Activated CD8-positive, alpha-beta memory T cell treated with anti-CD3 and anti-CD28 coated beads for 24 hours (primary cell): ENCODE measurements at places on chromosomes 3 and 15.

- no peak for DNase-seq
Observed at GRCh38 chr3:117404141-117404540, 694.6 kb downstream of the TUSC7 start.

DNA sequence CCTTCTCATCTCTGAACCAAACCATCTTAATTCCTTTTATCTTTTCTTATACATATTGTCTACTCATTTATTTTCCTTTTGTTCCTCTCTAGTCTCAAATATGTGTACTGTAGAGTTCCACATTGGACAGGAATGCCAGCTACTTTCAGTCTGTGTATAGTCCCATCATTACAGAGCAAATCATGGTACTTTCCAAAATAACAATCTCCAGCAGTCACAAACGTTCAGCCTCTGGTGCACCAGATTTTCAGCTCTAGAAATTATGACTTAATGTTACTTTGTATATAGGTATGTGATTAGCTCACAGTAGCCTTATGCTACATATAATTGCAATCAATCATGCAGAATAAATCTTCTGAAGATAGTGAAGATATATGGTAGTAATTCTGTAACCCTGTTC, 32.5 kb upstream of the TM4SF4 start:
- no peak for DNase-seq

- no peak for DNase-seq
Observed at GRCh38 chr3:120029749-120030148, 64.5 kb downstream of the GSK3B start.

- DNase-seq: no peak
Observed at GRCh38 chr15:90058308-90058707, 44.0 kb downstream of the IDH2 start.

DNA sequence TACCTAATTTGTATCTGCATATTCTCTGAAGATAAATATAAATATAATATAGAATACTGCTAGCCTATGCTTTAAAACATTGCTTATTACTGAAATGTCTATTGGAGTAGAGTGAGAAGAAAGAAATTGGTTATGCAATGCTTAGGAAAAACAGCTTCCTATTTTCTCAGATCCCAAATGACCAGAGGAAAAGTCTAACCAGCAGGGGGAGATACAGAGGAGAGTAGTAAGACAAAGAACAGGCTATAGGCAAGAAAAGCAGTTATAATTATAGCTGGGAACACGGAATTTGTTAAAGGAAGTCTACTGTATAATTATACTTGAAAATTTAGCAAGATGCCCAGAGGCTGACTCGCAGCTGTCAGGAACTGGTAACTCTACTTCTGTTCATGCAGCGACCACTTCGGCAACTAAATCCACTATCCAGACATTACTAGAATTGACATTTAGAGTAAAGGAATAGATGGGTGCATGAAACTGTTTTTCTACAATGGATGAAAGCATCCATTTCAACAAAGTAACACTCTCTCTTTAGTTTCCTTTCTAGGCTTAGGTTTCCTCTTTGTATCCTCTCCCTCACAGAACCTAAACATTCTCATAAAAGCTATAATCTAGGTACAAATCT, 97.2 kb downstream of the TBC1D5 start:
- DNase-seq: no peak

DNA sequence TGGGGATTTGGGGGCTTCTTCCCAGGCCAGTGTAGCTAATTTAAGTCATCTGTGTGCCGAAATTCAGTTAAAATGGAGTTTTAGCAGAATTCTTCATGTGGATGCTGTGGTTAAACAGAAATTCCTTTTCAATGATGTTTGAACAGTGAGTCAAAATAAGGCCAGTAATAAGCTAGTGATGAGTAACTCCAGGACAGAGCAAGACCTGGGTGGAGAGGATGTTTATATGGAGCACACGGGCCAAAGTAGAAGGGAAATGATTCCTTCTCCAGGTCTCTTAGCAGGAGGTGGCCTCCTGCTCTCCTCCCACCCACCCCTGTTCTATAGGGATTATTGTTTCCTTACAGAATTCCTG, 31.9 kb upstream of the UACA start:
- DNase-seq: no peak

DNA sequence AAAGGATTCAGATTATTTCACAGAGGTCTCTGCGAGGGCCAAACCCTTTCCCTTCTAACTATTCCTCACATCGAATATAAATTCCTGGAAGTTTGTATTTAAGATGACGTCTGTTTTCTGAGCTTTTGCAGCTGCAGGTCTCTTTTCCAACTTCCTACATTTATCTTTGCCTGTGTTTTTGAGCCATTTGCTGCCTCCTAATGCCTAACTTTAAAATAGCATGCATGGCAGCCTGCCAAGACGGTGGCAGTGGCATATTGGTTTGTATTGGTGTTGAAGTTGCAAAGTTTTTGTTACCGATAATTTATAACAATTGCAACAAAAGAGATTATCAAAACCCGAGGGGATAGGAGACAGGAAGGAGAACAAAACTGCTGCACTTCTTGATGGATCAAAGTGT, 187.1 kb upstream of the DNAJC19 start:
- DNase-seq: peak; percentile 65

GRCh38 chr15:51223771-51224229, 114.6 kb downstream of the CYP19A1 start:
- no peak for DNase-seq

- no peak for DNase-seq
Observed at GRCh38 chr15:53569751-53570480, 189.5 kb downstream of the WDR72 start.

- no peak for DNase-seq
Observed at GRCh38 chr3:101851850-101852714, 2.8 kb downstream of the NFKBIZ start.

GRCh38 chr3:116872688-116873087, 163.1 kb downstream of the TUSC7 start:
- DNase-seq: no peak

DNA sequence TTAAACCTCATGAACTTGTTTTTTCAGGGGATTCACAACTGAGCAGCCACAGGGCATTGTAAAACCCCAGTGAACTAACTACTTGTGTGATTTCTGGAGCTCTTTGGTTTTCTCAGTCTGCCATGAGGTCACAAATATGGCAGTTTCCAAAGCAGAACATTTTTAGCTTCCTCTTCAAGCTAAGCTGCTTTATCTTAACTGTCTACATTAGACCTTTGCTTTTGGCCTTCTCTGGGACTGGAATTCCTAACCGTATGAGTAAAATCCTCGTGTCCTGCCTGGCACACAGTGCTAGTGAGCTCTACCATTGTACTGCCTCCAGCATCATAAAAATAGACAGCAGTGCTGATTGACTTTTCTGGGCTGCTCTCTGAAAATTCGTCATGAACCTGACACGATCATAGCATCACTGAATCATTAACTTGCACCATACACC, 22.1 kb downstream of the CDIN1 start:
- DNase-seq: no peak

- DNase-seq: no peak
Observed at GRCh38 chr3:113245761-113246161, 34.4 kb downstream of the BOC start.

GRCh38 chr3:102193255-102193654, 241.6 kb upstream of the ZPLD1 start:
- no peak for DNase-seq

DNA sequence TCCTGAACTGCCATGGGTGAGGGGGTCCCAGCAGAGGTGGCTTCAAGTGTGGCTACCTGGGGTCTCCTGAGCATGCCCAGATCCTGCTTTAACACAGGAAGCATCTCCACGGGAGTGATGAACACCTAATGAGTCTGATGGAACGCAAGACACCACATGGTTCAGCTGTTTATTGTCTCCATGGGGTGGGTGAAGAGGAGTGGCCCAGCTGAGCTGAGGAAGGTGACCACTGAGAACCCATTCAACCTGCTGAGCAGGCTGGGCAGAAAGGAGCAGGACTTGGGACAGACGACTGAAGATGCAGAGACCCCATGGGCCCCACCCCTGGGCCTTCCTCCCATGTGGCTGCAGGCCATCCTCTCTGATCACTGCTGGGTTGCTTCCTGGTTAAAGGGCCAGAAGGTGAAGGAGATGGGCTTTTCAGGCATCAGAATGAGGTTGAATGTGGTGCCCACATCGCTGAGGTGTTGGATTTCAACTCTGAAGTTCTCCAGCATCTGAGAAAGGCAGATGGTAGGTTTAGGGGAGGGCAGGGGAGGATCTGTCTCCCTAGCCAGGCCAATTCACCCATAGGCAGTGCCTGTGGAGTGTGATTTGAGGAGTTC, 29.7 kb downstream of the CYP11A1 start:
- DNase-seq: no peak

GRCh38 chr3:27681249-27681748, 40.8 kb downstream of the EOMES start:
- DNase-seq: no peak

GRCh38 chr3:195009616-195010015, 261.3 kb downstream of the XXYLT1 start:
- no peak for DNase-seq

GRCh38 chr15:66231394-66232266, 21.9 kb downstream of the MEGF11 start:
- no peak for DNase-seq

- DNase-seq: no peak
Observed at GRCh38 chr3:117611211-117611610, 901.6 kb downstream of the TUSC7 start.

DNA sequence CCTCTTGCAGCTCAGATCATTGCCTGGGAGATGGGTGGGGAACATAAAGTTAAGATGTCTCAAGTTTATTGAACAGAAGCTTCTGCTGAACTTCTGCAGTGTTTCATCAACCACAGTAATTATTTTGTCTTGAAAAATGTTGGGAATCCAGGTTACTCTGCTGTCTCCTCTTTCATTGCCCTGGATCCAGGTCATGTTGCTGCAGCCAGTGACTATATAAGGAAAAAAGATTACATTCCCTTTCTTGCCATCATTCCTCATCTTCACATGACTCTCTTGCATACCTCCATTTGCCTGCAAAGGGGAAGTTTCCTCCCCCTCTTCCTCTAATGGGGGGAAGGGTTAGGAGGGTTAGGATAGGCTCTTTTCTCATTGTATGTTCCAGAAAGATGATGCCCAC, 15.1 kb downstream of the GMNC start:
- no peak for DNase-seq

- no peak for DNase-seq
Observed at GRCh38 chr15:66269326-66270090, 16.0 kb upstream of the MEGF11 start.

- no peak for DNase-seq
Observed at GRCh38 chr15:60043744-60044435, 39.8 kb downstream of the FOXB1 start.

GRCh38 chr3:72625602-72626337, 222.5 kb downstream of the SHQ1 start:
- no peak for DNase-seq

- no peak for DNase-seq
Observed at GRCh38 chr3:86451749-86452148, 539.2 kb downstream of the VGLL3 start.

DNA sequence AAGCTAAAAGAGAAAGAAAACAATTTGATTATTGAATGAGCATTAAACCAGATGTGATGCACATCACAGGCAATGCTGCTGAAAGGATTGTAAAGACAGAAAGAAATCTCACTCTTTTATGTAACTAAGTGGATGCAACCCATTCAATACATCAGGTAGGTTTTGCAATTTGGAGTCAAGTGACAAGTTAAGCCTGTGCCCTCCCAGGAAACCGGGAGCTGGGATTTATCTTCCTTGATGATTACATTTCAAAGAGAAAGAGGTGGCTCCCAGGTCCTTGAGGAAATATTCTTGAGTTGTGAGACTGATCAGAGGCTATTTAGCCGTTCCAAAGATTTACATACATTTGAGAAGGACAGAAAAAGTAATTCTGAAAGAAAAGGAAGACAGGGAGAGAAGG, 219.0 kb upstream of the PROK2 start:
- no peak for DNase-seq

- DNase-seq: no peak
Observed at GRCh38 chr15:64997745-64998375, 8.1 kb upstream of the SPG21 start.

- no peak for DNase-seq
Observed at GRCh38 chr15:57527382-57528091, 64.2 kb upstream of the MYZAP start.
